ENCODE measurements at places on chromosomes 2 and 18.
A peak's percentile ranks its signal among the peaks of the same experiment; 100 is the strongest.

DNA sequence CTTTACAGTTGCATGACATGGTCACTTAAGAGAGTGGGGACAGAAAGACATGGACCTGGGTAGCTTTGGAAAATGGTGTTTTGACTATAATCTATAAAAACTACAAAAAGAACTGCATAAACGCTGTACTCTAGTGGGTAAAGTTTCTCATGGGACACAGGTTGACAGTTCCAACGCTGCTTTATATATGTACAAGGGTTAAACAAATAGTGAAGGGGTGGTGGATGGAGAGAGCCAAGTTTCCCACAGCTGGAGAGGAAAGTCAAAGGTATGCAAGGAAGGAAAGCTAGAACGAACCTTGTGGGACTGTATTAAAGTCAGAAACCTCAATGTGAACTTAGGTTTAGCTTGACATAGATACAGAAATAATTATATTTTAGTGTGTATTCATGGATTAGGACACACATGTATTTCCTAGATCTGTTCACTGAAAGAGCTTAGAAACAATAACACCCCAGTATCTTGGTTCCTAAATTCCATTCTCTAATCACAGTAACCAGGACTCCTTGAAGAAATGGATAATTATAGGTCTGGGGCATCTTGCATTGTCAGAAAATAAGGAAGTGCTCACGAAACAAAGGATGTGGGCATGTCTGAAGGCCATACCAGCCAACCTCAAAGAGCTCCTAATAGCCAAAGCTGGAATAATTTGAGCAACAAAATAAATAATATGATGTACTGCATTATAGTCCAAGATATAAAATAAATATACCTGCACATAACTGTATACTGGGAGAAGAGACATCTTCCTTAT lies 28.8 kb downstream of the TANC1 start:
- DNase-seq: no peak

- DNase-seq: no peak
Measured at GRCh38 chr2:20423847-20424246, 23.0 kb upstream of the RHOB start.

DNA sequence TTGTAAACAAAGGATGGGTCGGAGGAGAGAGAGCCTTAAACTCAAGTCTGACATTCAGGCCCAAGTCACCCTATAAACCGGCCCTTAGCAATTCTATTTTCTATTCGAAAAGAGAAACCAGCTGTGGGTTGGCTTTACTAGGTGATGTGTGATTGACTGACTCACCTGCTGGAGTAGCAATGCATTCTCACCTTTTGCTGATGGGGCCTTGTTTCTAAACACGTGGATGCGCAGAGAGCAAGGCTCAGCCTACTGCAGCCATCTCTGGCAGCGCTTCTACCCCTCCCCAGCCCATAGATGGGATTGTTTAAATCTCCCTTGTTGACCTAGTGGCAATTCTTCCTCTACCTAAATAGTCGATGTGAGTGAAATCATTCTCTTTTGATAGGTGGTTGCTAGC lies 138.5 kb downstream of the MEIS1 start:
- no peak for DNase-seq

GRCh38 chr2:63882395-63883105 lies 40.9 kb downstream of the UGP2 start:
- DNase-seq: no peak

DNA sequence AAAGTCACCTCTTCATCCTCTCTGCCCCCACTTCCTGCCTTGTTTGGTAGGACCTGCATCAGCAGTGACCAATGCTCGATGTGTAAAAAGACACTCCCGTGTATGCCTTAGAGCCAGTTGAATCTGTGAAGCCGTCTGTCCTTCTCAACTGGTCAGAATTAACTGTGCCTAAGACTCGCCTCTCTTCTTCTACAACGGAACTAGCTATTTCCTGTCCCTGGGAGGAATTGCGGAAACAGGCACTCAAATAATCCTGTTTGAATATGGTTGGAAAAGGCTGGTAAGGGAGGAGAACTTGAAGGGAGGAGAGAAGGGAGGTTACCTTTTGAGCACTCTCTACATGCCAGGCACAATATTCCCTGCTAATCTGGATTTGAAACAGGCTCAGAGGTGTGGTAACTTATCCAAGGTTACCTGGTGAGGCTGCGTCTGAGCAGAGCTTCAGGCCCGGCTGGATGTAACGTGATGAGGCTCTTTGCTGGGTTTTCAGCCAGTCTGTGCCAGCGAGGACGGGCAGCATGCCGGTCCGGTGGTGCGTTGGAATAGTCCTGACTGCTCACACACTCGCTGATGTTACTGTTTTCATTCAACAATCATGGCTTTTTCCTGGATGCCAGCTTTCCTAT lies 127.0 kb downstream of the FAM168B start:
- no peak for DNase-seq

DNA sequence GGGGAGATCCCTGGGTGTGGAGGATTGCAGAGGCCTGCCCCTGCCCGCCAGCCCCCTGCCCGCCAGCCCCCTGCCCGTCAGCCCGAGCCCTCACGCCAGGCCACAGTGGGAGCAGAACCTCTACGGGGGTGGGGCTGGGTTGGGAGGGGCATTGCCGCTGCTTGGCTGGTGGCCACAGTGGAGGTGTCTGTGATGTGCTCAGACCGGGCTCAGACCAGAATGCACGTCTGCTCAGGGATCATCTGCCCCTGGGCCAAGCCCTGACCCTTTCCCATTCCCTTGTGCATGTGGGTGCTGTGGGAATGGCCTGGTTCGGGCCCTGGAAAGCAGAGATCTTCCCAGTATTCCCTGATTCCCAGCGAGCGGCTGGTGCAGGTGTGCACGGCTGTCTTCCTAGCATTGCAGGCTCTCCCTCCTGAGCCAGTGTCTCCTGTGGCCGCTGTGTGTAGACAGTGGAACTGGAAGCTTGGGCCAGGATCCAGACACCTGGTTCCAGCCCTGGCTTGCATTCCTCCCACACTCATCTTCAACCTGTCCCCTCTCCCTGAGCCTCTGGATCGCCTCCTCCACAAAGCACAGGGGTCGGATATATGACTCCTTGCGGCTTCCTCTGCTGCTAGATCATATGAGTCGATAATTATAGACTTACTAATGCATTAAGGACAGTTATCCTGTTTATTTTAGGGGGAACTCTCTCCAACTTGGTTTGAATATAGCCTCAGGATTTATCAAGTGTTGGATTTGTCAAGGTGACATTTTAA lies 161.6 kb downstream of the LDLRAD4 start:
- DNase-seq: no peak

DNA sequence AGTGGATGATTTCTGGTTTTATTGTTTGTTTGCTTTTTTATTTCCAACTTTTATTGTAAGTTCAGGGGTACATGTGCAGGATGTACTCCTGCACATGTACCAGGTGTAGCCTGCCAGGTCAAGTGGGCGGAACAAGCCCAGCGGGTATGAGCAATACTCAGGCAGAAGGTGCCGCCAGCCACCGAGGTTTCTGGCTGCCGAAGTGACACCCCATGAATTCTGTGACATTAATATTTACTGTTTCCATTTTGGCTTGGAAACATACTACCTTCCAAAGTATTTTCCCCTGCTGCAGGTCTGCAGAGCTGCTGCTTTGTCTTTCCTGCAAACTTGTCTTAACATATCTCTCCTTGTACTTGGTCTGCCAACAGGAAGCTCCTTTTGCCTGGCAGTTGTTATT lies 78.5 kb downstream of the PTPN4 start:
- DNase-seq: no peak

DNA sequence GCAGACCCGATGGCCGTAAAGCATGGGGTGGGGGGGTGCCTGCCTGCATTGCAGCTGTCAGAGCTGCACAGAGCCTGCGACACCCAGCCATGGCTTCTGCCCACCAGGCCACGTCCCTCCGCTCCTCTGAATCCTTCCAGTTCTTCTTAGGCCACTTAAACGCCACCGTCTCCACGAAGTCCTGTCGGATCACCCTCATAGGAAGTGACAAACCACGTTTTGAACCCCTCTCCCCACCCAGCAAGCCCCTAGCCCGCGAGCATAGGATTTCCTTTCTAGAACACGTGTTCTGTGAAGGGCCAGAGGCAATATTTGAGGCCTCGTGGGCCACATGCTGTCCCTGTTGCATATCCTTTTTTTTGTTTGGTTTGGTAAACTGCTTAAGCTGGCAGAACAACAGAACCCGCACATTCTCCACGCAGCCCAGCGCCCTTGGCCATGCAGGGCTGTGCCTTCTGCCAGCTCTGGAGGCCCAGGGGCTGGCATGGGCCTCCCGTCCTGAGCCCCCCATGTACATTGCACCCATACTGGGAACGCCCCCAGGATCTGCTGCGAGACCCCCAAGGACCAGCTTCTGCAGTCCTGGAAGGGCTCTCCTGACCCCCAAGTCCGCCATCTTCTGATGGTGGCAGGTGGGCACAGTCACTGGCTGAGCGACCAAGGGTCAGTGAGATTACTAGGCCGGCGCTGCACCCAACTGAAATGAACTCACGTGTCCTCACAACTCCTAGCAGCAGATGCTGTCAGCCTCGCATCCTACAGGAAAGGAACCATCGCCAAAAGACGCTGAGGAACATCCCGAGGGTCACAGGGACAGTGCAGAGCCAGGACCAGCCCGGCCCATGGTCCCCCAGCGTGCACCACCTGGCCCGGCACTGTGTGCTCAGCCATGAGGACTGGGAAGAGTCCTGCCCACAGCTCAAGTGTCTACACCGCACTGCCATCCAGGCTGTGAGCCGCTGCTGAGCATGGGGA lies 35.1 kb downstream of the ADI1 start:
- DNase-seq: no peak

- no peak for DNase-seq
Measured at GRCh38 chr2:126221506-126221905, 434.5 kb upstream of the GYPC start.

DNA sequence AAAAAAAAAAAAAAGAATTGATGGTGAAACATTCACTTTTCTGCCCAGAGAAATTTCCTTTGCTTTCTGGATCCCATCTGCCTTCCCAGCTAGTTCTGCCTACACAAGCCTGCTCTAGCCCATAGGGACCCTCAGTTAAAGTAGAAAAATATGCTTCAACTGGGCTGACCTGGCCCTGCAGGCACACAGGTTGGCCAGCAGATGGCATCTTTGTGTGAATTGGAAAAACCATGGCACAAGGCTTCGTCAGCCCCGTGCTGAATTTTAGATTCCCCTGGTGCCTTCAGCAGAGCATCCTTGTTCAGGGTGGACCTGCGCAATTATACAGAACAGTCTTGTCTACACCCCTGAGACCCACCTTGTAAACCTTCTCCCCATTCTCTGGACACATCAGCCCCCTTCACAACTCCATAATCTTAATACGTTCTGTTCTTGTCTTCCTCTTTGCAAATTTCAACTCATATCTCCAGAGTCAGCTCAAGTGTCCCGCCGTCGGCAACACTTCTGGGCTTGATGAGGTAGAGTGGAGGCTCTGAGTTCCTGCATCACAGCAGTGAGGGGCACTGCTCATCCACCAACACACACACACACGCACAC lies 114.5 kb downstream of the INSIG2 start:
- DNase-seq: peak; percentile 7

- DNase-seq: no peak
Measured at GRCh38 chr2:9094117-9094516, 90.6 kb upstream of the MBOAT2 start.

DNA sequence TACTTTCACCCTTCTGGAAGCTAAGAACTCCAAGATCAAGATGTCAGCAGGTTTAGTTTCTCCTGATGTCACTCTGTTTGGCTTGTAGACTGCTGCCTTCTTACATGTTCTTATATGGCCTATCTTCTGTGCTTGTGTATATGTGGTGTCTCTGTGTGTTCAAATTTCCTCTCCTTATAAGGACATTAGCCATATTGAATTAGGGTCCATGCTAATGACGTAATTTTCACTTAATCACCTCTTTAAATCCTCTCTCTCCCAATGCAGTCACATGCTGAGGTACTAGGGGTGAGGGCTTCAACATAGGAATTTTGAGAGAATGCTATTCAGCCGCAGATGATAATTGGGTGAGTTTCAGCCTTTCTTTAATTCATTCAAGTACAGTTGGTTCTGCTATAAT lies 458.3 kb upstream of the SYT4 start:
- no peak for DNase-seq

GRCh38 chr18:55334875-55335274 lies 253.1 kb downstream of the TCF4 start:
- DNase-seq: no peak

- DNase-seq: no peak
Measured at GRCh38 chr2:225379856-225380255, 19.7 kb upstream of the NYAP2 start.

- no peak for DNase-seq
Measured at GRCh38 chr18:61394983-61395382, 61.8 kb downstream of the CDH20 start.

GRCh38 chr2:101375653-101376052 lies 11.7 kb downstream of the CREG2 start:
- no peak for DNase-seq

GRCh38 chr2:234911271-234911670 lies 40.5 kb upstream of the SH3BP4 start:
- DNase-seq: no peak

GRCh38 chr2:241505086-241505780 lies 3.2 kb downstream of the STK25 start:
- no peak for DNase-seq

GRCh38 chr18:46042571-46043123 lies 29.4 kb downstream of the PSTPIP2 start:
- no peak for DNase-seq

DNA sequence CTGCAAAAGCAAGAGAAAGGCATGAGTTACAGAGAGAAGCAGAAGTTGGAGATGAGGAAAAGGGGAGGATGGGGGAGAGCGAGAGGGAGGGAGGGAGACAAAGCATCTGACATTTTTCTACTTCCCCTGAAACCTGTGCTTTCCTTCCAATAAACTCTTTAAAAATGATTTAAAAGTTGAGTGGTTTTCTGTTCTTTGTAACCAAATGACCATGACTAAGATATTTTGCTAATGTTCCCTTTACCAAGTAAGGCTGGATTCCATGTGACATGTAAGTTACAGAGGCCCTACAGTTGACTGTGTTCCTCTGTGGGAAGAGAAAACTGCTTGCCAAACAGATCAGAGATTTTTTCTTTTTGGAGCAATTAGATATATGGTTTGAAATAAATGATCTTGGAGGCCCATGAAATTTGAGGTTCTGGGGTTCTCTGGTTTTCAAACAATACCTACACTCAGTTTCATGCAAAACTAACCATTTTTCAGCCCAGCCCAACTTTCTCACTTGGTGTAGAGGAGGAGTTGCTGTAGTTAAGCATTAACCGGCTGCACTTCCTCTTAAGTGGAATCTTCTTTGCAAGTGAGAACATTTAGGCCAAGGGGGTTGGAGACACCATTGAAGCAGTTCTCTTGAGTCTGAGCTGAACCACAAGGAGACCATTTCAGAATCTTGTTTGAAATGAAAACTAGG lies 34.5 kb downstream of the INSIG2 start:
- no peak for DNase-seq

- DNase-seq: no peak
Measured at GRCh38 chr2:108575132-108575966, 41.1 kb downstream of the LIMS1 start.

DNA sequence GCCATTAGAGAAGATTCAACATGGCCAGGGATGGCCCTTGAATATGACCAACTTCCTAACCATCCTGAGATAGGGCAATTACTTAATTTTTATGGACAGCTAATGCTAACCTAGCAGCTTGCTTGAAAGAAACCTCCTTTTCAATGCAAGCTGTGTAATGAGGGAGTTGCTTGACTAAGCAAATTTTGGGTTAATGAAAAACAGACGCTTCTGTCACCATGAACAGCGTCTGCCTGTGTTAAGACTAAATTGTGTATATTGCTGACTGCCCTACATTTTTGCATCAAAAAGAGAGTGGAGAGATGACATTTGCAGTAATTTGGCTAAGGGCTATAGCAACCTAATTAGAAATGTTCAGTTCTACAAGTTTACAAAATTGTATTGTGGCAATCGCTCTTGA lies 319.2 kb upstream of the LRATD1 start:
- no peak for DNase-seq
